Astrocyte (in vitro differentiated cells and primary cell): ENCODE measurements at places on chromosomes 6 and 20. TPM values are rescaled to one million over a fixed set of nuclear protein-coding genes. Genes with fewer than 3 reads are reported as not detected.

GRCh38 chr6:122072014-122072647 is 327.3 kb upstream of the HSF2 start:
- DNase-seq = no peak

DNA sequence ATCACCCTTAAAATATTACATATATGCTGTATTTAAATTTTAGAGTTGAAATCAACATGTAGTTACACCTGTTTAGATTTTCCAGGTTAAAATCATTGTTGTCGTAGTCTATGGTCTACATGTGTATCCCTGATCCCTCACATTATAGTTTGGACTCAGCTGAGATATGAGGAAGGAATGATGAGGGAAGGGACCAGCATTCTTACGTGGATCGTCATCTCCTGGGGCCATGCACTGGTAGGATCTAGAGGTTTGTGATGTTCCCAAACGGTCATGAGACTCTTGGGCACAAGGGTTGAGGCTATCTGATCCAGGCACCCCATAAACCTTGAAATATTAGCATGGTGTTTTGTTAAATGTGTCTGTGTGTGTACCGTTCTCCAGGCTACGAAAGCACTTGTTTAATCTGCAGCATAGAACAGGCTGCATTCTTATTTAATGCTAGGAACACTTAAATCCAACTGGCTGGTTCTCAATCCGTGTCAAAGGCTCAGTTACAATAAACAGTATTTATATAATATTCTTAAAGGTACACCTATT is 55.4 kb downstream of the IPCEF1 start:
- DNase-seq = peak; percentile 18

- DNase-seq = no peak
Observed at GRCh38 chr6:17011985-17012384, 89.9 kb upstream of the STMND1 start.

DNA sequence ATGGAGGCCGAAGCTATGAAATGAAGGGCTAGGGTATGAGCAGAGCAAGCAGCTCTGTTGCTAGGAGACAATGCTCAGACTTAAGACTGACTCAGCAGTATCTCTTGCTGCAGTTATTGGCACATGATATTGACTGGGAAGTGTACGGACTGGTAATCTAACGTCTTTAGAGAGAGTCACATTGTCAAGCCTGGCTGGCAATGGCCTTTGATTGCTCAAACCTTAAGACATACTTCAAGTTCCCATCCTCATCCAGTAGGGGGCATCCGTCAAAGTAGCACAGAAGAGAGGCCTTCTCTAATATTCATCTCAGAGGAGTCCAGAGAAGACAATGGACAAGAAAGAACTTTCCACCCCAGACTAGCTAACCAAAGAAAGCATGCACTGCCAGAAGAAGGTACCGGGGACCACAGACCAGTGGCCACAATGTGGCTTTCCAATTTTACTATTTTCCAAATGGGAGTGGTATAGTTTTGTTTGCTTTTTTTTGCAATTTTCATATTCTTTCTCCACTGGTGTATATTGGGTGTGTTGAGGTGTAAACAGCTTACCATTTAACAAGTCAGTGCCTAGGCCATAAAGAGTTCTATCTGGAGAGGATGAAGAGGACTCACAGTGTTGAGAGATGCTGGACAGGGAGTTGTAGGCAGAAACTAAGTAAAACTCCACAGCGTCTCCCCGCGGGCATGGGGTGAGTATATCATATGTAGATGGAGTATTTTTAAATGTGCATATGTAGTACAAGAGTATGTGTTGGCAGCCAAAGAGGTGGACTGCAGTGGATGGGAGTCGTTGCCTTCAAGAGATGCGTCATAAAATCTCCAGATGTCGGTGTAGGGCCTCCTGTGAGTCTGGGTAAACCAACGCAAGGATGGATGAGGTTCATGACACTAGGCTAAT is 36.7 kb downstream of the LRFN2 start:
- DNase-seq = peak; percentile 6

DNA sequence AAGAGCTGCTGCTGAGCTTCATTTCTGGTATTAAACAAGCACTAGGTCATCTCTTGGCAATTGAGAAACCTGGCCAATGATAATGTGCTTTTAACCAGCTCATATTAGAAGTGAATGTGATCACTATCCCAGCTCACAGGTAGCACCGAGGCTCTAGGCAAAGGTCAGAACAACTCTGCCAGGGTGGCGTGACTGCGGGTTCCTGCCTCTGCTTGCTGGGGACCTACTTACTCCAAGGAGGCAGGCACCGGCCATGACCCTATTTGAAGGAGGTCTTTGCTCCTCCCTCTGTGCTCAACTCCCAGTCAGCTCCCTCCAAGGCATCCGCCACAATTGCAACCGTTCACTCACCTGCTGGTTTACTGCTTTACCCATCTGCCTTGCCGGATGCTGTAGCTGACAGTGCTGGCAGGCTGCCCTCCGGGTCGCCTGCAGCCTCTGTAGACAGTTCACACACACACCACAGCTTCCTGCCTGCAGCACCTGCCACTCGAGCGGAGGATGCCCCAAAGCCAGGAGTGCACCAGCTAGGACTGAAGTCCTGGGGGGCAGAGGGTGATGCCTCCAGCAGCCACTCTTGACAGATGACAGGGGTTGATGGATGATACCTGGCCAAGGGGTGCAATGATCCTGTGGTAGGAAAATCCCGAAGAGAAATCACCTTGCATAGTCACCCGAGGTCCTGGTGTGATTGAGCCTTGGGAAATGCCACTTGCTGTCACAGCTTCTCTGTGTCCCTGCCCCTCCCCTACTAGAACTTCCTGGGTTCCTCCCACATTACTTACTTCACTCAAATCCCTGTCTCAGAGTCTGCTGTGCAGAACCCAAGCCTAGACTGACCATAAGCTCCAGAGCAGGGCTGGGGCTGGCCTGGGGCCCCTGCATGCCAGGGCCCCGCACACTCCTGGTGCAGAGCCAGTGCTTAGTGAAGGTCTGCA is 8.8 kb upstream of the VSX1 start:
- no peak for DNase-seq

GRCh38 chr6:87908978-87909811 is 138.4 kb upstream of the SPACA1 start:
- DNase-seq = peak; percentile 74

DNA sequence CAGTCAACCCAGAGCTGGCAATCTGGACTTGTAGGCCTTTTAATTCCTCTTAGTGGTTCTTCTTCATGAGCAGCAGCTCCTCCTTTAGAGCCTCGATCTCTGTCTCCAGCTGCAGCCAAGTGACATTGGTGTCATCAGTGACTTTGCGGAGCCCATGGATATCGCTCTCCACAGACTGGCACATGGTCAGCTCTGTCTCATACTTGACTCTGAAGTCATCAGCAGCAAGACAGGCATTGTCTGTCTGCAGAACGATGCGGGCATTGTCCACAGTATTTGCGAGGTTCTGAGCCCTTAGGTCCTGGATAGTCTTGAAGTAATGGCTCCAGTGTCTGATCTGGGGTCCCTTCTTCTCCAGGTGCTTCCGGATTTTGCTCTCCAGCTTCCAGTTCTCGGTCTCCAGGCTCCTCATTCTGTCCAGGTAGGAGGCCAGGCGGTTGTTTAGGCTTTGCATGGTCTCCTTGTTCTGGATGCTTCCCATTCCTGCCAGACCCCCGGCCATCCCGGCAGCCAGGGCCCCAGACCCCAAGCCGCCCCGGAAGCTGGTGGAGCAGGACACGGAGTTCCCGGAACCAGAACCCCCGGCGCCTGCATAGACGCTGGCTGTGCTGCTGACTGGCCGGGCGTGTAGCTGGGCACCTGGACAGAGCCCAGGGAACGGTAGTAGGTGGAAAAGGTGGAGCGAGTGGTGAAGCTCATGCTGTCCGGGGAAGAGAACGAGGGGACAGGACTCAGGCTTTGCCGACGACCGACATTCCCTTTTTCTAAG is 15.1 kb downstream of the RFPL4B start:
- DNase-seq = no peak

GRCh38 chr6:148200781-148201180 is 141.9 kb upstream of the SASH1 start:
- no peak for DNase-seq

- no peak for DNase-seq
Observed at GRCh38 chr6:33607784-33608161, 13.3 kb upstream of the ITPR3 start.

GRCh38 chr6:56875961-56876360 is 78.9 kb upstream of the BEND6 start:
- no peak for DNase-seq

GRCh38 chr6:131244942-131245341 is 109.7 kb downstream of the AKAP7 start:
- DNase-seq = no peak

DNA sequence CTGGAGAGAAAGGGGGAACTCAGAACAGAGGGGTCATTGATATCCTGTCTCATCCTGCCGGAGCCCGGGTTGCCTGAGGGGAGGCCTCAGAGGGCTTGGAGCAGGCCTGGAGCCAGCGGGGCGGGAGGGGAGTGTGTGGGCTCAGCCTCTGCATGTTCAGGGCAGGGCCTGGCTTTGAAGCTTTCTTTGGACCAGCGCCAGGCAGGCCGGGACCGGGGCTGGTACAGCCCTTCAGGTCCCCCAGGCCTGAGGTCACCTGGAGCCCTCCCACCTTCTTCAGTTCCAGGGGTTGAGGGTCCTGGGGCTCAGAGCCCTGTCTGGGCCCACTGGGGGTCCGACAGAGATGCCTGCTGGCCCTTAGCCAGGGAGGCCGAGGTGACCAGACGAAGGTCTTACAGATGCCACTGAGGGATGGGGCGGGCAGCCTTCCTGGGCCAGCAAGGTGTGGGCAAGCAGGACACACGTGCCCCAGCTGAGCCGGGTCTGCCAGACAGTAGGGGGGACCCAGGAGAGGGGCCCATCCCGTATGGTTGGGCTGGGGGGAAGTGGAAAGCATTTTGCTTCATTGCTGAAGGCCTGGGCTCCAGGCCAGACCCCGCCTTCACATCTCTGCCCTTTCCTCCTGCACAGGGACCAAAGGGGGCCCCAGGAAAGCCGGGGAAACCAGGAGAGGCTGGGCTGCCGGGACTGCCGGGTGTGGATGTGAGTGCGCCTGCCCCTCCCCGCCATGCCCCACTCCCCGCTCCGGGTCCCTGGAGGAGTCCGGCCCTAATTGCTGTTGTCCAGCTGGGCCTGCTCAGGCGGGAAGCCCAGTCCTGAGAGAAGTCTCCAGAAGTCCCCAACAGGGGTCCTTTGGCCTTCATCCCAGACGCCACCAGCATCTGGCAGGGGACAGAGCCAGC is 2.0 kb downstream of the COL9A3 start:
- no peak for DNase-seq

GRCh38 chr6:136534268-136534667 is 16.0 kb downstream of the MAP7 start:
- no peak for DNase-seq

DNA sequence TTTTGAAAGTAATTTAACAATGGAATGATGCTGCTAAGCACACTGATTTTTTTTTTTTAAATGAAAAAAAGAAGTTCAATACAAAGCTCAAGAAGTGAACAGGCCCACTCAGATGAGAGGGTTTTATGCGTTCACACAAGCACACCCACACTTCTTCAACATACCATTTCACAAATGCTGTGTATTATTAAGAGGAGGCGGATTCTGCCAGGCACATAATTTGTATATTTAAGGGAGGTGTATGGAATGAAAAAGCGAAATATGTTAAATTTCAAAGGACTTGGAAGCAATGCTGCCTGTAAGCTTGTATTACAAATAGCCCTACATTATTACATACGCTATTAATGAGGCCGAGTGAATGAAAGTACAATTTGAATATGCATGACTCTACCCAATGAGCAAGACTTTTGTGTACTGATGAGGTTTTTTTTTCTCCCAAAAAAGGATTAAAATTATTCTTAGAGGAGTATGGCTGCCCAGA is 123.9 kb downstream of the INSM1 start:
- DNase-seq = no peak

DNA sequence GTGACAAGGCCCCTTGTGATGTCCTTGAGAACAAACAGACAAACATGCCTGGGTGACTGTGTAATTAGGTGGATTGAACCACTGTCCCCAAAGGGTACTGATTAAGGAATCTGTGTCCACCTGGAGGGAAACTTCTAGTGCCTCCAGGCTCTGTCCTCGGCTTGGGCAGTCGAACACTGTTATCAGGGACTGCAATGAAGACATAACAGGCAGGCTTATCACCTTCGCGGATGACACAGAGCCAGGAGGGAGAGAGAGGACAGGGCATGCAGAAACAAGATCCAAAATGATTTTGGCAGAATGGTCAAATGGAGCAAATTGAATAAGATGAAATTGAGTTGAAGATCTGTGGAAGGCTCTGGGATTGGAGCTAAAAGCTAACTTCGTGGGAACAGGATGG is 60.9 kb upstream of the ZFAND3 start:
- no peak for DNase-seq

- DNase-seq = no peak
Observed at GRCh38 chr6:44685213-44685612, 297.7 kb downstream of the CDC5L start.

DNA sequence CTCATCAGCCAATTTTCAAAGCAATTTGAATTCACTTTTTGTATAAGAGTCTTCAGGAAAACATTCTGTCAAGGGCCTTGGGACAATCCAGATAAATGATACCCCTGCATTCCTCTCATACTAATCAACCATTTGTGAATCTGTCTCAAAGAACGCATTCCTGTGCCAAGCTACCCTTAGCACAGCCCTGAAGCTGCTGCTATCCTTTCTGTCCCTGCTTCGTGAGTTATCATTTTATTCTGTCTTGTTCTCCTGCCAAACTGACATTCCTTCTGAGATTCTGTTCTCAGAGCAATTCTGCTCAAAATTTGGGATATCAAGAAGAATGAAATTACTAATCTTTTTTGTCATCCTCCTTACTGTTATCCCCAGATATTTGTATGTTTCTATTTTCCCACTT is 213.9 kb upstream of the STXBP5 start:
- peak; percentile 86 for DNase-seq

- DNase-seq = no peak
Observed at GRCh38 chr20:42123981-42124473, 505.9 kb upstream of the CHD6 start.

- peak; percentile 18 for DNase-seq
Observed at GRCh38 chr6:49570474-49571079, 20.1 kb downstream of the C6orf141 start.

DNA sequence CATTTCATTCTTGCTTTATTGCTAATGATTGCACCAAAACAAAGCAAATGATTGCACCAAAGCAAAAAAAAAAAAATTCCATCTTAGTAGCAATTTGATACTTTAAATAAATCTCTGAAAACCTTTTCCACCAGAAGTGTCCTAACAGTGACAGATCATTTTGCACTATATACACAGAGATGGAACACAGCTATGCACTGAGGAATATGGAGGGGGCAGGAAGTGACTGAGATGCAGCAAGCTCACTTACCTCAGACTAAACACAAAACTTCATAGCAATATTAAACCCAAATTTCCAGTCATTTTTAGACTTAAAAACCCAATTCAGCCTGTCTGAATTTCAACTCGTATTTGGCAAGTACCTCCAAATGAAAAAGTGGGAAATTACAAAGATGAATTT is 41.2 kb downstream of the HIVEP2 start:
- peak; percentile 41 for DNase-seq

The CALHM5 gene
- 1.8 and 1.9 TPM in 2 replicates for total RNA-seq

The ETV7 gene
- 1.9 and 2.4 TPM in 2 replicates for total RNA-seq

The POU5F1 gene
- 5.4 and 6.3 TPM in 2 replicates for total RNA-seq

The ZFP57 gene
- 0.36 and 0.50 TPM in 2 replicates for total RNA-seq

The NKAIN2 gene
- total RNA-seq = 0.07 TPM in 1 of 2 replicates, not detected in the other

The TCP11 gene
- not detected in 2 replicates for total RNA-seq

The MOG gene
- total RNA-seq = not detected in 2 replicates

The PRL gene
- total RNA-seq = not detected in 2 replicates

The ASIP gene
- total RNA-seq = not detected in 2 replicates
